ENCODE measurements at places on chromosomes 4 and X.

DNA sequence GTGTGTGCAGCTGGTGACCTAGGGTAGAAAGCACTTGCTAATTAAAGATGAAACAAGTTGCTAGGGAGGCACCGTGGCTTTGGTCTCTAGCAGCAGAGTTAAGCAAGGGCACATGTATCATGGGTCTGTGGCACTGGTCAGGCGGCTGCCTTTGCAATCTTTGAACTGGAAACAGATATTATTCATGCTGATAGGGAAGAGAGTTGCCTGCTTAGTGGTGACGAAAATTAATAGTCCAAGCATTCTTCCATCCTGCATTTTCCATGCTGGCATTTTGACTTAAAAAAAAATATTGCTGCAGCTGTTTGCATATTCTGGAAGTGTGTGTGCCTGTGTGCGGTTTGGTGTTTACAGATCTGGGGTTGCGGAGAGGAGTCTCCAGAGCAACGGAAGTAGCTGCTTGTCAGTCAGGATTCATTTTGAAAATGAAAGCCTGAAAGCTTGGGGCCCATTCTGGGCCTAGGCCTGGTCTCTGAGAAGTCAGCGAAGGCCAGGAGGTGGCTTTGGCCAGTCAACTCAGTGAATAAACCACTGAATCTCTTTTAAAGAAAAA is 2.3 kb upstream of the SOWAHD start:
- DNase-seq: no peak

GRCh38 chr4:127284236-127284635 is 348.5 kb upstream of the INTU start:
- DNase-seq: no peak

GRCh38 chrX:85620466-85620865 is 241.0 kb upstream of the POF1B start:
- DNase-seq: no peak

GRCh38 chrX:2266445-2267349 is 234.1 kb downstream of the DHRSX start:
- no peak for DNase-seq

- no peak for DNase-seq
Measured at GRCh38 chrX:105696870-105697269, 125.5 kb upstream of the NRK start.

DNA sequence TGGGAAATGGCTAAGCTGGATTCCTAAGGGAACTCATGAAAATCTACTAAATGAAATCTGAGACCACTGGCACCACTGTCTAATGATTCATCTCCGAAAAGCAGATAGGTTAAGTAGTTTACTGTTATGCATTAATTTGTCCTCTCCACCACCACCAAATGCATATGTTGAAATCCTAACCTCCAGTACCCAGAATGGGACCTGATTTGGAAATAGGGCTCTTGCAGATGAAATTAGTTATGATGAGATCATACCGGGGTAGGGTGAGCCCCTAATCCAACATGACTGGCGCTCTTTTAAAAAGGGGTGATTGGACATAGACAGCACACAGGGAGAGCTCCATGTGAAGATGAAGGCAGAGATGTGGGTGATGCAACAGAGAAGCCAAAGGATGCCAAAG is 124.9 kb upstream of the GUCY1A1 start:
- no peak for DNase-seq

DNA sequence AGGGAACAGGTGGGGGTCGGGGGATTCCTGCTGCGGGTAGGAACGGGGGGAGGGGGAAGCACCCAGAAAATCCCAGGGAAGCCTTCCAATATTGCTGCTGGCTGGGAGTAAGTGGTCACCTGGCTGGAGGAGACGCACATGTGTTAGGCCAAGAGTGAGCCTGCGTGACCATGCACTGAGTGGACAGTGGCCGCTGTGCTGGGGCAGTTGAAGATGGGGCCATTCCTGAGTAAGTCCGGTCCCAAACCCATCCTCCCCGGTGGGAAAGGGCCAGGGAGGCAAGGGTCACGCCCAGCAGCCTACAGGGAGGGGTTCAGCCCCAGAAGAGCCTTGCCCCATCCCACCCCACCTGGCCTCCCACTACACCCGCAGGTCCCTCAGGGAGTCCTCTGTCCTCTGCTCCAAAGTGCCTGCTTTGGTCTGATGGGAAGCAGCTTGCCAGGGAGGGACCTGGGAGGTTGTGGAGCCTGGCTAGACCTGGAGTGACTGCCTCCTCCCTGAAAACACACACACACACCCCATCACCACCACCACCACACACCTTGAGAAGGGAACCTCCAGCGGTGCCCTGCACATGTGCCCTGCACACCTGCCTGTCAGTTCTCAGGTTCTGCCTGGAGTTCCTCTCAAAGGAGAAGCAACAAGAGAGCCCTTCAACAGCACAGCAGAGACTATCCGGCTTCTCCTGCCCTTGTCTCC is 6.1 kb downstream of the L1CAM start:
- DNase-seq: no peak
